HCT116 (cell line): ENCODE measurements at places on chromosomes 7 and 10. TPM values are rescaled to one million over a fixed set of nuclear protein-coding genes. Genes with fewer than 3 reads are reported as not detected.

GRCh38 chr7:127534636-127535035 is 50.8 kb downstream of the GCC1 start:
- H3K4me3 ChIP-seq: no peak overlapping the region
- H3K27ac ChIP-seq: no peak overlapping the region
- no peak for DNase-seq
- H3K36me3 ChIP-seq: no peaks in the 10 kb centered on the region
- H3K27me3 ChIP-seq: peaks cover 71% of the 10 kb centered on the region

- H3K27ac ChIP-seq: peak overlapping the region; percentile 64
- H3K27me3 ChIP-seq: no peaks in the 10 kb centered on the region
- peak; percentile 88 for DNase-seq
- no peaks in the 10 kb centered on the region for H3K36me3 ChIP-seq
- peaks cover 34% of the 10 kb centered on the region for H3K4me1 ChIP-seq
- H3K4me3 ChIP-seq: peak overlapping the region; percentile 47
These were observed 471.6 kb upstream of the AKR1E2 start for GRCh38 chr10:4354382-4354812.

DNA sequence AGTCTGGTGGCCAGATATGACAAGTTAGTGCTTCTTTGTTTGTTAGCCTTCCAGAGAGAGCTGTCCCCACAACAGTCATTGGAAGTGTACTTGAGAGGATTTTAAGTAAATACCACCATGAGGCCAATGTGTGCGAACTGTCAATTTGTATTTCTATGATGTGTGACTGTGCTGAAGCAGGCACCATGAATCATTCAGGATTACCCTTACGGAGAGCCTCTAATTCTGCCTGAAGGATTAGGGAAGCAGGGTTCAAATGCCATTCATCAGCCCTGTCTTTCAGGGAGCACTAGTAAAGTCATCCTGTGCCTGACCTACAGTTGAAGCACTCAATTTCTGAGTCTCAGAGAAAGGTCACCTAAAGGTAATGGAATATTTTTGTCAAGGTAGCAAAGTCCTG is 109.3 kb downstream of the GATA3 start:
- no peak overlapping the region for H3K27ac ChIP-seq
- H3K36me3 ChIP-seq: no peaks in the 10 kb centered on the region
- no peaks in the 10 kb centered on the region for H3K4me1 ChIP-seq
- H3K4me3 ChIP-seq: no peak overlapping the region
- H3K27me3 ChIP-seq: no peaks in the 10 kb centered on the region

- H3K36me3 ChIP-seq: no peaks in the 10 kb centered on the region
- no peak for DNase-seq
- H3K27ac ChIP-seq: no peak overlapping the region
- H3K4me1 ChIP-seq: no peaks in the 10 kb centered on the region
These were observed 231.1 kb upstream of the FOXP2 start for GRCh38 chr7:114183311-114184088.

DNA sequence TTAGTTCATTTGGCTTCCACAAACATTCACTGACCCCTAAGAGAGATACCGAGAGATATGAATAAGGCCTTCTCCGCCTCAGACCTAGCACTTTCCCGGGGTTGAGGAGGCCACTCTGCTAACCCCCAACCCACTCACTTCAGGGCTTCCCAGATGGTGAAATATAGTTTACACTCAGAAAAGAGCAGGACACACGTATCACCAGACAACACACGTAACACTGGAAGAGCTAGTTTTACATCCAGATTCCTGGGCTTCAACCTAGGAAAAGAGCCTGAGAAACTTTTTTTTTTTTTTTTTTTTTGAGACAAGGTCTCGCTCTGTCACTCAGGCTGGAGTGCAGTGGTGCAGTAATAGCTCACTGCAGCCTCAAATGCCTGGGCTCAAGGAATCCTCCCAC is 15.2 kb upstream of the DLG5 start:
- no peak for DNase-seq
- H3K4me1 ChIP-seq: peaks cover 28% of the 10 kb centered on the region
- no peak overlapping the region for H3K27ac ChIP-seq
- H3K4me3 ChIP-seq: no peak overlapping the region
- H3K36me3 ChIP-seq: no peaks in the 10 kb centered on the region

DNA sequence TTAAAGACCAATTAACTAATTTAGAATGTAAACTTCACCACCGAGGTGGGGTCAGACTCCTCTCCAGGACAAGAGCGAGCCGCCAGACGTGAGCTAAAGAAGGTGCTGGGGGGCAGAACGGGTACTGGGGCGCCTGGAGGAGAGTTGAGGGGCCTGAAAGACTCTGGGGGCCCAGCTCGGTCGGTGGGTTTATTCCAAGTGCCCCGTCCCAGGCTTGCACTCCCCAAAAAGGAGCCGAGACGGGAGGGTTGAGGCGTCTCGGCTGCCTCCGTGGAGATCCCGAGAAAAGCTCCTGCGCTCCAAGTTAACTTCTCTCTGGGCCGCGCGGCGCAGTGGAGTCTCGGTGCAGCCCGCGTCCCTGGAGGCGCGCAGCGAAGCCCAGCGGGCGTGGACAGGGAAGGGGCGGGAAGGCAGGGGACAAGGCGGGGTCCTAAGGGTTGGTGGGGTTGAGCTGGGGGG is 553.3 kb downstream of the TFEC start:
- no peak overlapping the region for H3K27ac ChIP-seq
- H3K4me1 ChIP-seq: no peaks in the 10 kb centered on the region

GRCh38 chr7:2260820-2261219 is 18.8 kb downstream of the NUDT1 start:
- no peak overlapping the region for H3K27ac ChIP-seq
- no peaks in the 10 kb centered on the region for H3K27me3 ChIP-seq
- no peak for DNase-seq
- H3K36me3 ChIP-seq: no peaks in the 10 kb centered on the region
- no peak overlapping the region for H3K4me3 ChIP-seq
- H3K4me1 ChIP-seq: peaks cover 6% of the 10 kb centered on the region; the same call in 1 of the 2 replicates

DNA sequence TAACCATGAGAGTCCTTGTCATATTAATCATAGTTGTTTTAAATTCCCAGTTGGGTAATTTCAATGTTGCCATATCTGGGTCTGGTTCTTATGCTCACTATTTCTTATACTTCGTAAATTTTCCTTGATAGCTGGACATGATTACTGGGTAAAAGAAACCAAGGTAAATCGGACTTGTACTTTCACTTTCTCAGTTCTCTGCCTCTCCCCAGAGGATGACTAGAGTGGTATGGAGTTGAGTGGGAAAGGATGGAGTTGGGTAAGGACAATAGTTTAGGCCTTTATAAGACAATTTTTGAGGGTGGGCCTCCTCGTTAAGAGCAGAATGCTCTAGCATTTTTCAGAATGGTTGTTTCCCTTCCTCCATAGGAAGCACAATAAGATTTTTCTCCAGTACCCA is 106.1 kb downstream of the CRPPA start:
- peaks cover 19% of the 10 kb centered on the region for H3K4me1 ChIP-seq
- no peak for DNase-seq
- H3K27me3 ChIP-seq: no peaks in the 10 kb centered on the region
- H3K27ac ChIP-seq: no peak overlapping the region
- no peak overlapping the region for H3K4me3 ChIP-seq

- no peaks in the 10 kb centered on the region for H3K4me1 ChIP-seq
- H3K4me3 ChIP-seq: no peak within 1 kb of the TSS
- DNase-seq: no peak
These were observed at the start of gene RELN for GRCh38 chr7:103989200-103989784. TSS of gene RELN (minus strand) at chr7:103989658. CDS start at chr7:103989356, 302 bp downstream.

- no peaks in the 10 kb centered on the region for H3K27me3 ChIP-seq
- no peak for DNase-seq
- no peak overlapping the region for H3K27ac ChIP-seq
- H3K4me1 ChIP-seq: peaks cover 31% of the 10 kb centered on the region
- H3K36me3 ChIP-seq: no peaks in the 10 kb centered on the region
- no peak overlapping the region for H3K4me3 ChIP-seq
These were observed 80.3 kb downstream of the PIP4K2A start for GRCh38 chr10:22634093-22634492.

- H3K4me1 ChIP-seq: peaks cover 5% of the 10 kb centered on the region; the same call in 1 of the 2 replicates
- no peaks in the 10 kb centered on the region for H3K36me3 ChIP-seq
- H3K4me3 ChIP-seq: no peak within 1 kb of the TSS
- no peak within 1 kb of the TSS for H3K27ac ChIP-seq
- no peaks in the 10 kb centered on the region for H3K27me3 ChIP-seq
- DNase-seq: no peak
These were observed at the start of gene ENTPD1 for GRCh38 chr10:95756041-95756761. TSS of gene ENTPD1 (plus strand) at chr10:95756163. CDS start at chr10:95756240, 77 bp downstream.

DNA sequence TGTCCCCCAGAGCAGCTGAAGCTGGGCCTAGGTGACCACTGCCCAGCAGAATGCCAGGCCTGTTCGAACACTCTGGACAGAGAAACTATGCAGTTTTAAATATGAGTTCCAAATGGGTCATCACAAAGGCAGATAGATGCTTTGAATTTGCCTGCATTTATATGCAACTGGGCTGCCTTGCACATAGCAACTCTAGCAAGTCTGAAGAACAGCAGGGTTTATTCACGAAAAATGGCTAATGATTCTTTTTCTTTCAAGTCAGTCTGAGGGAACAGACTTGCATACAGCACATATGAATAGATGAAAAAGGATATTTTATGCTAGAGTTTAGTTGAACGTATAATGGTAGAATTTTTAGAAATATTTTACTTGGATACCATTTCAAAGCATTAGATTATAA is 68.5 kb downstream of the SLC35B4 start:
- no peaks in the 10 kb centered on the region for H3K4me1 ChIP-seq
- no peak overlapping the region for H3K4me3 ChIP-seq
- no peak for DNase-seq
- no peak overlapping the region for H3K27ac ChIP-seq

SPDYE11 gene
- not detected for total RNA-seq

AGAP6 gene
- 13.1 TPM for total RNA-seq

TUBB8 gene
- total RNA-seq: 0.39 TPM

HOXA10 gene
- total RNA-seq: 19.6 TPM

SLC13A1 gene
- not detected for total RNA-seq

CCDC172 gene
- not detected for total RNA-seq

MUC12 gene
- 0.64 TPM for total RNA-seq

ALOX5 gene
- total RNA-seq: 6.1 TPM

CALML5 gene
- total RNA-seq: not detected
